ENCODE measurements at places on chromosomes 4 and X.

GRCh38 chrX:15786915-15787314, 3.4 kb upstream of the ZRSR2 start:
- no peak for DNase-seq

- DNase-seq: no peak
Measured at GRCh38 chr4:32189788-32190187, 1469.6 kb downstream of the PCDH7 start.

DNA sequence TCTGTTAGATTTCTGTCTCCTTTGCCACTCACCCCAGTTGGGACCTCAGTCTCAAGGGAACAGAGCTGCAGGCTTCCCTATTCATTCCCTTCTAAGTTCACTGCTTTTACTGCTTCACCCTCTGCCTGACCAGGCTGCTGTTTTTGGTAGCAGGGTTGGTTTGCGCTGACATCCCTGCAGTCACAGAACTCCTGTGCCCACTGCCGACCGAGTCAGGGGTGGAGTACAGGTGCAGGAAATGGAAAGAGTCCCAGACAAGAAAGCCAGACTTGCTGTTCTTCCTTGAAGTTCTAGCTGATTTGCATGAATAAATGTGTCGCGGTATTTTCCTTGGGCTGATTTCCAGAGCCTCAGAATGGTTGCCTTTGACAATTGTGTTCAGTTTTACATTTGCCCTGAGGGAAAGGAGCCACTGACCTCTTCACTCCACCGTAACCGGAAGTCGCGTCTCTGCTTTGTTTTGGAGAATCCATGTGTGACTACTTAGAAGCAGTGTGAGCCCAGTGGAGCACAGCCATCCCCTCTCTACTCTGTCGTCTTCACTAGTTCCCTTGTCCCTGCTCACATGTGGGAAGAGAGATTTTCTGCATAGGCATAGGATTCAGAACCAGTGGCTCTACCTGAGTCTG, 84.8 kb downstream of the TNIP2 start:
- DNase-seq: no peak

- no peak for DNase-seq
Measured at GRCh38 chr4:147550626-147551246, 66.5 kb upstream of the TMEM184C start.
